ENCODE measurements at places on chromosomes 2 and 18. TPM values are rescaled to one million over a fixed set of nuclear protein-coding genes. Genes with fewer than 3 reads are reported as not detected.

Gene IL36B
- total RNA-seq, result not detected

Gene HNMT
- 62.0 TPM for total RNA-seq

Gene DYNAP
- not detected for total RNA-seq

Gene ACMSD
- 18.2 TPM for total RNA-seq

Gene SOX11
- 14.9 TPM for total RNA-seq

Gene PSMA8
- not detected for total RNA-seq

Gene ANKRD36
- 66.1 TPM for total RNA-seq

Gene CCDC85A
- total RNA-seq, result 4.2 TPM

Gene KCNG3
- 4.8 TPM for total RNA-seq

Gene RPE
- total RNA-seq, result 61.9 TPM

Gene SCN2A
- total RNA-seq, result 2.7 TPM

Gene FIGN
- 6.1 TPM for total RNA-seq

Gene SOWAHC
- 18.5 TPM for total RNA-seq

Gene ANO7
- total RNA-seq, result 1.6 TPM

Gene LYPD6
- 13.4 TPM for total RNA-seq

Gene LAMA1
- total RNA-seq, result 63.7 TPM

Gene ATG4B
- 83.0 TPM for total RNA-seq

Gene DSG4
- total RNA-seq, result not detected

Gene KIF1A
- total RNA-seq, result 10.5 TPM

Gene OSR1
- 7.8 TPM for total RNA-seq

Gene MC5R
- total RNA-seq, result 0.47 TPM

Gene CXCR2
- 1.1 TPM for total RNA-seq

Gene CYP1B1
- total RNA-seq, result 141 TPM

Gene DSEL
- 29.2 TPM for total RNA-seq

Gene MAPRE3
- 7.0 TPM for total RNA-seq

Gene GNLY
- total RNA-seq, result not detected

Gene SRD5A2
- total RNA-seq, result 0.06 TPM

Gene REEP1
- 6.5 TPM for total RNA-seq

Gene GPATCH11
- 5.0 TPM for total RNA-seq

Gene RBM44
- total RNA-seq, result 2.2 TPM

Gene CRACDL
- total RNA-seq, result 4.6 TPM

Gene CYS1
- total RNA-seq, result 151 TPM

Gene NT5C1B
- total RNA-seq, result not detected

Gene ALKAL2
- 2.7 TPM for total RNA-seq

Gene FAM117B
- total RNA-seq, result 23.0 TPM

Gene AGXT
- not detected for total RNA-seq

Gene EMILIN2
- total RNA-seq, result 23.2 TPM

Gene SPR
- 9.1 TPM for total RNA-seq

Gene R3HDM1
- 18.9 TPM for total RNA-seq

Gene C1QL2
- total RNA-seq, result not detected

Gene MATN3
- 1.5 TPM for total RNA-seq

Gene WDR54
- 20.8 TPM for total RNA-seq

Gene DCDC2C
- total RNA-seq, result 0.93 TPM

Gene SPRED2
- total RNA-seq, result 23.7 TPM

Gene PPP4R1
- total RNA-seq, result 107 TPM

Gene DYSF
- total RNA-seq, result 51.5 TPM

Gene FHOD3
- 44.5 TPM for total RNA-seq

Gene ITPRIPL1
- 3.2 TPM for total RNA-seq

Gene MYL12A
- total RNA-seq, result 320 TPM

Gene GPR35
- 2.5 TPM for total RNA-seq

Gene SCN7A
- total RNA-seq, result 17.2 TPM

Gene CHRNG
- 9.5 TPM for total RNA-seq

Gene HTR2B
- total RNA-seq, result 16.9 TPM

Gene TMEM198
- total RNA-seq, result 4.6 TPM

Gene CCDC74B
- total RNA-seq, result 10.6 TPM

Gene FZD7
- 76.1 TPM for total RNA-seq

Gene FBXO41
- total RNA-seq, result 1.5 TPM

Gene COL6A3
- total RNA-seq, result 455 TPM

Measured in metanephros (tissue), 2 donors.